ENCODE measurements at places on chromosomes 12 and 14.

DNA sequence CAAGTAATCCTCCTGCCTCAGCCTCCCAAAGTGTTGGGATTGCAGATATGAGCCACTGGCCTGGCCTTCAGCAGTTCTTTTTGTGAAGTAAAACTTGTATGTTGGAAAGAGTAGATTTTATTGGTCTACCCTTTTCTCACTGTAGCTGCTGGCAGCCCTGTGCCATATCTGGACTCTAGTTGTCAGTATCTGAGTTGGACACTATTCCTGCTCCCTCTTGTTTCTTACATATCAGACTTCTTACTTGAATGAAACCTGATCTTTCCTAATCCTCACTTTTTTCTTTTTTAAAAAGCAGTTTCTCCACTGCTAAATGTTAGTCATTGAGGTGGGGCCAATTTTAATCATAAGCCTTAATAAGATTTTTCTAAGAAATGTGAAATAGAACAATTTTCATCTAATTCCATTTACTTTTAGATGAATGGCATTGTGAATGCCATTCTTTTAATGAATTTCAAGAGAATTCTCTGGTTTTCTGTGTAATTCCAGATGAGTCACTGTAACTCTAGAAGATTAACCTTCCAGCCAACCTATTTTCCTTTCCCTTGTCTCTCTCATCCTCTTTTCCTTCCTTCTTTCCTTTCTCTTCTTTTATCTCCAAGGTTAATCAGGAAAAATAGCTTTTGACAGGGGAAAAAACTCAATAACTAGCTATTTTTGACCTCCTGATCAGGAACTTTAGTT is 88.7 kb downstream of the APAF1 start:
- DNase-seq, result no peak

- no peak for DNase-seq
These were observed 26.4 kb upstream of the BATF start for GRCh38 chr14:75495882-75496281.

GRCh38 chr14:77339407-77339806 is 18.6 kb downstream of the GSTZ1 start:
- DNase-seq, result no peak

DNA sequence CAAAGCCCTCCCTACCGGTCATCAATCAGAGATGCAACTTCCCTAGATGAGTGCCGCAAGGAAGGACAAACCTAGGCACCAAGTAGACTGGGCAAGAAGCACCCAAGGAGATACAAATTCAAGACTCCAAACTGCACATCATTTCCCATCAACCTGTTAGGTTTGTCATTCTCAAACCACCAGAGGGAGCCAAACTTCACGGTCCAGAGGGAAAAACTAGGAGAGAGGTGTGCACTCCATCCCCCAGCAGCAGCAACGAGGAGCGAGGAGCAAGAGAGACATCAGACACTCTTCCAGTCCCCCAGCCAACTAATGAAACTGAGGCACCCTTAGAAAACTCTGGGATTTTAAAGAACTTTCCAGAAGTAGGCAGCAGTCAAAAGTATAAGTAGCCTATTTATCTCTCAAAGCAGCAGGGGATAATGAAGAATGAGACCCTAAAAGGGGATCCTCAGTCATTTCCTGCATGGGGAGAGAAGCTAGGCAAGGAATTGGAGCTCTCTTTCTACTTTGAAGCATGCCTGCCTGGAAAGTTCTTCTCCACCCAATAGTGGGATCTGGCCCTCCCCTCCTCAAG is 37.0 kb upstream of the NT5DC3 start:
- peak; percentile 80 for DNase-seq

DNA sequence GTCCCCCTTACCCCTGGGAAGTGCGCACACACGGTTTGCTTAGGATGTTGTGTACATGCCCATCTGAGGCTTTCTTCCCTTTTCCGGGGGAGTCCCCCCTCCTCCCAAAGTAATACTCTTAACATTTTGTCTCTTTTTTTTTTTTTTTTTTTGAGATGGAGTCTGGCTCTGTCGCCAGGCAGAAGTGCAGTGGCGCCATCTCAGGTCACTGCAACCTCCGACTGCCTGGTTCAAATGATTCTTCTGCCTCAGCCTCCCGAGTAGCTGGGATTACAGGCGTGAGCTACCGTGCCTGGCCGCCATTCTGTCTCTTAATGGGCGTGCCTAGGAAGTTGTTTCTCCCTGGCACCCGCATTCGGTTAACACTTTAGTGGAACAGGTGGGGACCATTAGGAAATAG is 4.5 kb upstream of the GMFB start:
- DNase-seq, result peak; percentile 50

DNA sequence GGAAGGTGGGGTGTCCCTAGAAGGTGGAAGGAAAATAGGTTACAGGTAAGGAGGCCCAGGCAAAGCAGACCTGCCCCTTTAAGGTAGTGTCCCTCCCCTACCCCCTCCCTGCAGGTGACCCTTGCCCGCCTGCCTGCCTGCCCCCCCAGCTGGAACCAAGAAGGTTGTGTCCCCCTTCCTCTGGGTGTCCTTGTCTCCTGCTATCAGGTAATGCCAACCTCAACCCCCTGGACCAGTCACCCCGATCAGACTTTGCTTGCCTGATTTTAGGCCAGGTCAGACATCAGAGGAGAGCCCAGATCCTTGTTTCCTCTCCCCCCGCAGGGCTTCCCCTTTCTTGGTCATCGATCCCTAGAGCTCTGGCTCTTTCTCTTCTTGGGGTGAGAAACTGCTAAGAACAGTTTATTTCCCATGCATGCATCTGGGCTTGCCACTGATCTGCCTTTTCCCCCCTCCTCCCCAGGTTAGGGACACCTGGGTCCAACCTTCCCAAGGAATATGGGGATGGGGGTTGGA is at the start of gene SLC39A5:
SLC39A5 (plus strand) TSS at position 136 of the 516 bp plus-strand sequence. CDS start 1,224 bp downstream, outside the sequence.
- no peak for DNase-seq

GRCh38 chr14:64209444-64210131 is 84.6 kb downstream of the ESR2 start:
- no peak for DNase-seq

DNA sequence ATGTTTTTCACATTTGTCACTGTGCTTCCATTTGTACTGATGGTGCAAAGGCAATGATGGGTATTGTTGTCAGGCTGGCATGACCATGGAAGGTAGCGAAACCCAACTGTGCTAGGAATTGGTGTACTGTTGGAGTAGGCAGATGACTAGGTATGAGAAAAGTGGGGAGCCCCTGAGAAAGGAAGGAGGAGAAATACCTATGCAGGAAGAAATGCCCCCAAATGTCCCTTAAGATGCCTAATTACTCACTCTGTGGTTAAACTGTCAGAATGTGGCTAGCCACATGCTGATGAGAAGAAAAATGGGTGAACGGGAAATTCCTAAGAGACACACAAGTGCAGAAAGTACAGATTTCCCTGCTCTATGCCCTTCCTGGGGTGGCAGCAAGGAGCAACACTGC is 339.1 kb downstream of the TMEM132D start:
- no peak for DNase-seq

DNA sequence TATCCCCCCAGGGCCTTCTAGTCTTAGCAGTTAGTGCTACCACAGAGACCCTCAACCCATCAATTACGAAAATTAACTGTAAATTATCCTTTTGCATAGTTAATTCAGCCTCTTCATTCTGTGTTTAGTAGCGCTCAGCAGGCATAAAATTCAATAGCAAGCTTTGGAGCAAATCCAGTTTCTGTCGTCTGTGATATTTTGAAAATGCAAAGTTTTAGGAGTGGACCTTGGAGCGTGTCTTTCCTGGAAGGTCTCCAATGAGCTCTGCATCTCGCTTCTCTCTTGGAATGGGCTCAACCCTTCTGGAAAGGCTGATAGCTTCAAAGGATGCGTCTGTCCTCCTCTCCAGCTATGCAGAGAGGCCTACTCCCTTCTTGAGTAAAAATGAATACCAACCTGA is 222.9 kb downstream of the SLC15A4 start:
- no peak for DNase-seq

DNA sequence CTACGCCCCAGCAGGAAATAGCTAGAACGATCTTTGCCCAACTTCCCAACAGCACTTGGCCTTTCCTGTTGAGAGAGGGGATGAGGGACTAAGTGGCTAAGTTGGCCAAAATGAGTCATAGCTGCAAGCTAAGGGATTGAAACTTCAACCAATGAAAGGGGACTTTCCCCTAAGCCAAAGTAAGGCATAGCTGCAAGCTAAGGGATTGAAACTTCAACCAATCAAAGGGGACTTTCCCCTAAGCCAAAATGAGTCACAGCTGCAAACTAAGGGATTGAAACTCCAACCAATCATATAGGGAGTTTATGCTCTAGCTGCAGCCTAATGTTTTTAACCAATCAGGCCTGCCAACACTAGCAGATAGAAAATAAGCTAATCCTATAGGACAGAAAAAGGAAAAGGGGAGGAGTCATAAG is 100.5 kb upstream of the SSTR1 start:
- no peak for DNase-seq

GRCh38 chr14:81165188-81165587 is 55.6 kb downstream of the GTF2A1 start:
- DNase-seq, result no peak

- no peak for DNase-seq
These were observed 68.8 kb upstream of the IFNG-AS1 start for GRCh38 chr12:67920413-67920812.

- no peak for DNase-seq
These were observed 1.2 kb upstream of the HECTD1 start for GRCh38 chr14:31208546-31209424.

GRCh38 chr12:20599757-20600156 is 95.4 kb upstream of the SLCO1C1 start:
- no peak for DNase-seq

- DNase-seq, result no peak
These were observed 525 bp downstream of the ATP5F1B start for GRCh38 chr12:56645201-56645716.

DNA sequence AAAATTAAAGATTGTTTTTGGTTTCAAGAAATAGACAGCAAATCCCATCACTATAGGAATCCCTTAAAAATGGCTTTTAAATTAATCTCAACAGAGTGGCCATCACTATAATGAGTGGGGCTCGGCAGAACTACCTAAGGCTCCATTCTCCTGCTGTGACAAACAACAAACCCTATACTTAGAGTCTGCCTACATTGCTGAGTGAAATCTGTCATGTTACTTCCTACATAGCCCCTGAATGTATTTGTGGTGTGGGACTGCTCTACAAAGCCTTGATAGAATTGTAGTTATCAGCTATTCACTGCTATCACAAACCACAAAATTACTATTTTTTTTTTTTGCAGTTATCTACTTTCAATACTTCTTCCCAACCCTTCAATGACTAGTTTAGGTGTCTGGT is 538.7 kb upstream of the ATXN7L3B start:
- DNase-seq, result no peak

DNA sequence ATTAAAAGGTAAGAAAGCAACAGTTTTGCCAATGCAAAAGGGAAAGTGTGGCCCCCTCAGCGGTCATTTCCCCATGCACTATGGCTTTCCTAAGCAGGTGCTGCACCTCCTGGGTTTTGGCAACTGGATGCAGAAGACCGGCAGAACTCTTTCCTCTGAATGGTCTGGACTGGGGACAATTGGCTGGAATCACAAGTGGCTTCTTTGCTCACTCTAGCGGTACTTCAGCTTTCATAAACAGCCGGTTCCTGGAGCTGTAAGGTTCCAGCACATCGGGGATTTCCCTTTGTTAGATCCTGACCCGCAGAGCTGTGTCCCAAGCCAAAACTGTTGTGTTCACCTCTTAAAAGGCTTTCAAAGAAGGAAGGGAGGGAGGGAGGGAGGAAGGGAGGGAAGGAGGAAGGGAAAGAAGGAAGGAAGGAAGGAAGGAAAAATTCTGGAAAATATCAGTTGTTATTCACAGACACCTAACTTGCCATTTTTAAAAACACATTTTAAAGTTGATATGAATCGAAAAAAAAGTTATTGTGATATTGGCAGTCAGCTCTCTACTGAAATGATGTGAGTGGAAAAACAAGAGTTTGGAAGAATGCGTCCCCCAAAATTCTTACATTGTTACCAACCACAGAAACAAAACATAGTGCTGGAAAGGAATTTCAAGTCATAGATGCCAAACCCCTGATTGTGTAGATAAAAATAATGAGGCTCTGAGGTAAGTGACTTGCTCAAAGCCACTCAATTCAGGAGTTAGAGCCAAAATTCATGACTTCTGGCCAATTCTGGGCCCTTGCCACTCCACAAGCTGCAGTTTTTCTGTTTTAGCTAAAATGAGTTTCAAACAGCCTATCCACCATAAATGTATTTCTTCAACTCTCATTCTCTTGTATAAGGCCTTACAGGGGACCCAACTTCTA is 220.6 kb upstream of the HMGA2 start:
- DNase-seq, result peak; percentile 48

DNA sequence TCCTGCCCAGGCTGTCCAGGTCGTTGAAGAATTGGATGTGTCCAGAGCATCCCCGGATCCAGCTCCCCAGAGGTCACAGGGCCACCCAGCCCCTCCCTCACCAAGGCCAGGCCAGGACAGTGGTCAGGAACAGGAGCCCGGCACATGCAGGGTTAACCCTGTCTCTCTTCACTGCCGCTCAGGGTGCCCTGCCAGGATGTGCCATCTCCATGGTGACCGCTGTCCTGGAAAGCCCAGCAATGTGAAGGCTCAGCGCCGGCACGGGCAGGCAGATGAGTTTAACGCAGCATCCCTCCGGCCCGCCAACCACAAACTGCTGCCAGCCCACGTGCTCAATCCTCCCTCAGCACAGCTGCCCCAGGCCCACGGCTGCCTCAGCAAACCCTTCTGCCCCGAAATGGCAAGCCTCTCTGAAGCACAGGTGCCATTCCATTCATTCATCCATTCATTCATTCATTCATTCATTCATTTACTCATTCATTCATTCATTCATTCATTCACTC is 4.4 kb downstream of the TMEM179 start:
- peak; percentile 55 for DNase-seq
